ENCODE measurements at places on chromosomes 1 and 21.

DNA sequence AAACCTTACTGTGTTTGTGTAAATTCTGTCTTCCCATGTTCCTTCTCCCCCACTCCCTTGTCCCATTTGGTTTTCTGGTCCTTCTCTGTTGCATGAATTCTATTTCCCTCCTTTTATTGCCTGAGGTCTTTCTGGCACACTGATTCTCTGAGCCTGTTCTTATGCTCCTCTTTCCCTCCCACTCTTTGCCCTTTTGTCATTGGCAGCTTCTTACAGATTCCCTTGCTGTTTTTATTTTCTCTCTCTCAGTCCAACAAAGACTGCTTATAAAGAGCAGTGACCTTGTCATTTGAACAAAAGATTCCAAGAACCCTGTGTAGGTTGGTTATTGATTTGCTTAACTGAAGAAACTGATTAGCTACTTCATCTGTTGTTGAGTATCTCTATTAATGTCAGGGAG, 49.7 kb downstream of the GPR52 start:
- no peak for DNase-seq

DNA sequence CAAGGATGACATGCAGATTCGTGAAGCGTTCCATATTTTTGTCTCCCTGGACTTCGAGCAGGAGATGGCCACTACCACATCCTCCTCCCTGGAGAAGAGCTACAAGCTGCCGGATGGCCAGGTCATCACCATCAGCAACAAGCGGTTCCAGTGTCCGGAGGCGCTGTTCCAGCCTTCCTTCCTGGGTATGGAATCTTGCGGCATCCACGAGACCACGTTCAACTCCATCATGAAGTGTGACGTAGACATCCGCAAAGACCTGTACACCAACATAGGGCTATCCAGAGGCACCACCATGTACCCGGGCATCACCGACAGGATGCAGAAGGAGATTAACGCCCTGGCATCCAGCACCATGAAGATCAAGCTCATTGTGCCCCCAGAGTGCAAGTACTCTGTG, 3.3 kb downstream of the TMEM222 start:
- DNase-seq = no peak

GRCh38 chr1:162422662-162423375, 10.9 kb upstream of the SH2D1B start:
- no peak for DNase-seq

DNA sequence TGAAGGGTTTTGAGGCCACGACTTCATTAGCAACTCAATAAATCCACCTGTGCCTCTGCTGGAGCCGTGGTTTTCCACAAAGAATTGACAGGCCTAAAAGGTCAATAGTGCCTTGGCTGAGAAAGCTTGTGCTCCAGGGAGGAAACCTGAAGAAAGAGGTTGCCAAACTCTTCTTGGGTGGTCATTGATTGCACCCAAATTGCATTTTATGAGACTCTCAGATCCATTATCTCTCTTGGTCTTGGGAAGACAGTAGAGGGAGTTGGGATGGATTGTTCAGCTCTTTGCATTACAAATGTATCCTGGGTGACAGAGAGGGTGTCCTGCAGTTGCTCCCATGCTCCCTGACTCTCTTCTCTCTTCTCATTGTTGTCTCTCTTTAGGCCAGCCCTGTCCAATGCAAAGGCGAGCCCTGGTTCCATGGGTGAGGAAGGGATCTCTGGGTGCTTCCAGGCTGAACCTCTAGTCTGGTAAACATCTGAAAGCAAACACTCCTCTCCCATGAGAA, 46.1 kb upstream of the HTR1D start:
- DNase-seq = no peak

DNA sequence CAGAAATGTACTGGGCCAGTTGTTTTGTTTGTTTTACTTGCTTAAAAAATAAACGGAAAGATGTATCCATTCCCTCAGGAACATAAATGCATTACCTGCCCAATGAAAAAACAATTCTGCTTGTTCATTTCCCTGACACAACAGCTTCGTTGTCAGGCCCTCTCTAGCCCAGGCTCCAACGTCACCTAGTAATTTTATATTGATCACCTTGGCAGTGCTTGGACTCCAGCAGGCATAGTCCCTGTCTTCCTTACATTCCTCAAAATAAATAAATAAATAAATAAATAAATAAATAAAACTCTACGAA, 1.2 kb downstream of the CEP170 start:
- no peak for DNase-seq

GRCh38 chr1:229380536-229381160, 37.8 kb upstream of the CCSAP start:
- no peak for DNase-seq

DNA sequence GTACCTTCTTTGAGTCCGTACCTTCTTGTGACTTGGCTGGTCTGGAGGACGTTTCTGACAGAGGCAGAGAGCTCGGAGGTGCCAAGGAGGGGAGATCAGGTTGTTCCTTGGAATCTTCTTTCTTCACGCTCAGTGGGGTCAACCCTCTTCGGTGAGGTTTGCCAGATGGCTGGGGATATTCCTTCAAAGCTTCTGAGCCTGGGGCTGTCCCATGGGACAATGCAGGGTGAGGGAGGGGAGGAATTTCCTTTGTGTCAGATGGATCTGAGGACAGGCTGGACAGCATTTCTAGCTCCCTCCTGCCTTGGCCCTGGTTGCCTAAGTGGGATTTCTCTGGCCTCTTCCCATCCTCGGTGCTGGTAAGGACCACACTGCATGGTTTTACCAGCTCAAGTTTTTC, 95.5 kb upstream of the EDN2 start:
- DNase-seq = no peak

DNA sequence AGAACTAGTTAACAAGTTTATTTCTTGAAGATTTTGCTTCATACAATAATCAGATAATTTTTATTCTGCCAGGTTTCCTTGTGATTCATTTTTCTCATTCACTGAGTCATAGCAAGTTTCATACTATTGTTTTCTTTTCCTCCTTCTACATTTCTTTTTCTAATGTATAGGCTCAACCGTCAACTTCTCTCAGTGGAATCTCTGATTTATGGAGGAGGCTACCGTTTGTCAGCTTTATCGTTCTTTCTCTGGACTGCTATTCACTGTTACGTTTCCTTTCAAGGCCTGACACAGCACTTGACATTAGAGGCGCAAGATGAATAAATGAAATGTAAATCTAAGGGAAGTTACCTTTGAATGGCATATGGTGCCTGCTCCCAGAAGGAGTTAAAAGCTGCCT, 284.3 kb upstream of the NR5A2 start:
- no peak for DNase-seq

DNA sequence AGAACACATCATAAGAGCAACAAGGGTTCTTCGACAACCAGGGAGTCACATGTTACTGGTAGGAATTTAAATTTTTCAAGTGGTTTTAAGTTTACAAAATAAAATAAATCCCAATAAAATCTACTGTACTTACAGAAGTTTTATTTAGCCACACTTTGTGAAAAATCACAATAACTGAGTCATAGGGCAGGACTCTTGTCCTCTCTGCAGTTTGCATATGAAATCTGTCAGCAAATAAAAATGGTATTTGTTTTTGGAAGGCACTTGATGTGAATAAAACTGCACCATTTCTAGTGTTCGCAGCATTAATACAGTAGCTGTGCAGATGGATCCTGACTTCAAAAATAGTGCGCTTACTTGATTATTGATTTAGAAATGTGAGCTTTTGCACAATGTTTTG, 150.4 kb downstream of the LBR start:
- no peak for DNase-seq
